Kidney epithelial cell (primary cell): ENCODE measurements at places on chromosomes 4 and X.
A peak's percentile ranks its signal among the peaks of the same experiment; 100 is the strongest.

- no peak for DNase-seq
Observed at GRCh38 chr4:154687840-154688239, 56.0 kb upstream of the LRAT start.

GRCh38 chr4:81606801-81607501 lies 135.2 kb upstream of the RASGEF1B start:
- DNase-seq = no peak

- DNase-seq = peak; percentile 23
Observed at GRCh38 chrX:68832101-68832416, 3.2 kb downstream of the EFNB1 start.

DNA sequence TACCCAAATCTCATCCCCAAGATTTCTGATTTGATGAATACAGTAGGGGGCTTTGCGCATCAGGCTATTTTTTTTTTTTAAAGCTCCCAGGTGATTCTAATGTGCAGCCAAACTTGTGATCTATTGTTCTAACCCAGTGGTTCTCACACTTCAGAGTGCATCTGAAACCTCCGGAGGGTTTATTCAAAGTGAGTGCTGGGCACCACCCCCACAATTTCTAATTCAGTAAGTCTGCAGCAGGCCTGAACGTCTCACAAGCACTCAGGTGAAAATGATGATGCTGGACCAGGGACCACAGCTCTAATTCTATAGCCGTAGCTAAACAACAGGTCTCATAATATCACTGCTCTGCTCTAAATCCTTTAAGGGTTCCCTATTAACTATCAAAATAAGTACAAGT lies 211.4 kb downstream of the FMR1NB start:
- no peak for DNase-seq

DNA sequence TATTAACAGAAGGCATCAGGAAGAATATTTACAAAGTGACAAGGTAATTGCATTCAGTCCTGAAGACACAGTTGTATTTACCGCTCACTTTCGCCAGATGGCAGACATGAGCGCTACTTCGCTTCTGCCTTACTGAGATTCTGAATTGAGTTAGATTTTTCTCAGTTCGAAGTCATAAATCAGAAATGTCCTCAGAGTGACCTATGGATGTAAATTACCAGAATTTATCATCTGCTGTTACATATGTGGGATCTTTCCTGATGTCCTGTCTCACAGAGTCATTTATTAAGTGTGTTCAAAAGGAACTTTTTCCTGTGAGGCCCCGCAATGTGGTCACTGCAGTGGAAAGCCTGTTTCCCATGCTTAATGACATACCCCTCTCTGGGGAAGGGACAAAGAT lies 97.3 kb upstream of the DCLK2 start:
- peak; percentile 25 for DNase-seq
